ENCODE measurements at places on chromosomes 5 and 9. TPM values are rescaled to one million over a fixed set of nuclear protein-coding genes. Genes with fewer than 3 reads are reported as not detected.

Gene HAPLN1
- 7.8 TPM for total RNA-seq

Gene FCN2
- not detected for total RNA-seq

Gene TSSK1B
- 0.33 TPM for total RNA-seq

Gene WDR31
- 1.7 TPM for total RNA-seq

Gene TXNDC8
- not detected for total RNA-seq

Gene ELAVL2
- 10.9 TPM for total RNA-seq

Gene MCTP1
- total RNA-seq = 7.5 TPM

Gene CCDC183
- total RNA-seq = 0.87 TPM

Gene DMRT2
- total RNA-seq = not detected

Gene NTNG2
- total RNA-seq = 1.7 TPM

- no peaks in the 10 kb centered on the region for H3K27me3 ChIP-seq
- peaks cover 8% of the 10 kb centered on the region for H3K36me3 ChIP-seq
- peaks cover 26% of the 10 kb centered on the region for H3K4me1 ChIP-seq
- no peak for DNase-seq
- peak overlapping the region; percentile 7 for H3K27ac ChIP-seq
- H3K4me3 ChIP-seq = peak overlapping the region; percentile 96
These were observed 2.9 kb downstream of the CDKN2A start for GRCh38 chr9:21991072-21991959.

- no peaks in the 10 kb centered on the region for H3K27me3 ChIP-seq
- H3K4me1 ChIP-seq = peaks cover 10% of the 10 kb centered on the region
- peak overlapping the region; percentile 92 for H3K4me3 ChIP-seq
- DNase-seq = no peak
- H3K27ac ChIP-seq = no peak overlapping the region
- H3K36me3 ChIP-seq = no peaks in the 10 kb centered on the region
These were observed 390 bp upstream of the SNX2 start for GRCh38 chr5:122774519-122774860.

GRCh38 chr9:27165670-27166069 is 56.6 kb downstream of the TEK start:
- no peaks in the 10 kb centered on the region for H3K4me1 ChIP-seq
- DNase-seq = no peak
- no peaks in the 10 kb centered on the region for H3K36me3 ChIP-seq
- H3K27me3 ChIP-seq = no peaks in the 10 kb centered on the region
- H3K27ac ChIP-seq = no peak overlapping the region
- H3K4me3 ChIP-seq = no peak overlapping the region

DNA sequence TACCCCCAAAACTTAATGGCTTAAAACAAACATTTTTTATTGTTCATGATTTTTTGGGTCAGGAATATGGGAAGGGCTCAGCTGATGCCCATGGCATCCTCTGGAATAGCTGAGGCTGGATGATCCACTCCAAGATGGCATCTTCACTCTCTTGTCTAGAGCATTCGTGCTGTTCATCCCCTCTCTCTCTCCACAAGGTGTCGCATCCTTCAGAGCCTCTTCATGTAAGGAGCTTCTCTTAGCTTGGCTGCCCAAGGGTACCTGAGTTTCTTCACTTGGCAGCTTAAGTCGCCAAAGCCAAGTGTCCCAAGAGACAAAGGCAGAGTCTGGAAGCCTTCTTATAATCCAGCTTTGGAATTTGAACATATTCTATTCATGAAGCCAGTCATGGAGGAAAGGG is 294.7 kb downstream of the CHSY3 start:
- H3K27ac ChIP-seq = no peak overlapping the region
- peak; percentile 56 for DNase-seq
- no peak overlapping the region for H3K4me3 ChIP-seq
- no peaks in the 10 kb centered on the region for H3K36me3 ChIP-seq
- no peaks in the 10 kb centered on the region for H3K4me1 ChIP-seq

GRCh38 chr9:81526587-81526986 is 162.8 kb downstream of the TLE1 start:
- H3K4me1 ChIP-seq = peaks cover 25% of the 10 kb centered on the region
- no peak for DNase-seq

DNA sequence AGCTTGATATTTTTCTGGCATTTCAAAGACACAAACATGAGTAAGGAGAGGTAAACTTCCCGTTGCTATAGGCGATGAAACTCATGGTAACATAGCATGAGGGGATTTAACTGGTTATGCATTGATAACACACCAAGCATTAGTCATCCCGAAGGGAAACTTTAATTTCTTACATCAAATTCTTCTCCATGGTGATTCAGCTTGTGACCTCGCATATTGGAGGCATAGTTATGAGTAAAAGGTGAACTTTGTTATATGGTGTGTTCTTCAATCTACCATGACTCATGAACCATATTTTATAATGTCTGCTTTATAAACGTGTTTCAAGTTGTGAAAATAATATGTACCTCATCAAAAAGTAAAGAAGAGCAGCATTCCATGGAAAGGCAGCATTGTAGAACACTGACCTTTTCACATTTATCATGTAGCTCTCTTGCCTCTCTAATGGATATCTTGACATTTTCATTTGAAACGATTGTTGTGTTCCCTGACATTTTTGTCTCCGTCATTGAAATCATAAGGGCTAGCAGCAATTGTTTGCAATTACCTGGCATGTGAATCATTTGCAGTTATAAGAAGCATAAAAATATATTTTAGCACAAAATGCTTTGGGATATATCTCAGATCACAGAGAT is 491.8 kb downstream of the ANXA1 start:
- peaks cover 3% of the 10 kb centered on the region for H3K4me1 ChIP-seq
- H3K4me3 ChIP-seq = no peak overlapping the region
- H3K36me3 ChIP-seq = no peaks in the 10 kb centered on the region
- no peaks in the 10 kb centered on the region for H3K27me3 ChIP-seq
- 0 out of 2 replicates have a peak overlapping the region, but pooled peaks have one; percentile 11 for H3K27ac ChIP-seq

GRCh38 chr9:5483306-5483705 is 27.0 kb upstream of the PDCD1LG2 start:
- H3K4me1 ChIP-seq = no peaks in the 10 kb centered on the region
- H3K27ac ChIP-seq = no peak overlapping the region
- H3K27me3 ChIP-seq = no peaks in the 10 kb centered on the region
- H3K36me3 ChIP-seq = no peaks in the 10 kb centered on the region
- DNase-seq = no peak
- no peak overlapping the region for H3K4me3 ChIP-seq

GRCh38 chr5:128021411-128021810 is 62.2 kb upstream of the SLC12A2 start:
- H3K27me3 ChIP-seq = no peaks in the 10 kb centered on the region
- no peak overlapping the region for H3K4me3 ChIP-seq
- no peaks in the 10 kb centered on the region for H3K36me3 ChIP-seq
- no peaks in the 10 kb centered on the region for H3K4me1 ChIP-seq
- DNase-seq = no peak
- no peak overlapping the region for H3K27ac ChIP-seq

DNA sequence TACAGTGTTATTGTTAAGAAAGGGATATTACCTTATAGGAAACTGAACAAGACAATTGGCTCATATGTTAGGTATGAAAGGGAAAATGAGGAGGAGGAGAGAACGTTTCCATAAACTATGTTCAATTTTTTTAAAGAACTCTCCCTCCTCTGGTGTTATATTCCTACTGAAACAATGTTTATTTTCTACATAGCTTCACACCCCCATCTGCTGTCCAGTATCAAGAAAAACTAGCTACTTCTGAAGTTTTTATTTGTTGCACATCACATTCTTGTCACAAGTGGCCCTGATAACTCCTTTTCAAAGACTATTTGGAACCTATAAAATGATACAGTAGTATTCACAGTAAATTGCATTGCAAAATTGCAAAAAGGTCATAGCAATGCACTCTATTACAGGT is 223.4 kb upstream of the FAM174A start:
- H3K4me3 ChIP-seq = no peak overlapping the region
- H3K27me3 ChIP-seq = no peaks in the 10 kb centered on the region
- H3K27ac ChIP-seq = no peak overlapping the region

DNA sequence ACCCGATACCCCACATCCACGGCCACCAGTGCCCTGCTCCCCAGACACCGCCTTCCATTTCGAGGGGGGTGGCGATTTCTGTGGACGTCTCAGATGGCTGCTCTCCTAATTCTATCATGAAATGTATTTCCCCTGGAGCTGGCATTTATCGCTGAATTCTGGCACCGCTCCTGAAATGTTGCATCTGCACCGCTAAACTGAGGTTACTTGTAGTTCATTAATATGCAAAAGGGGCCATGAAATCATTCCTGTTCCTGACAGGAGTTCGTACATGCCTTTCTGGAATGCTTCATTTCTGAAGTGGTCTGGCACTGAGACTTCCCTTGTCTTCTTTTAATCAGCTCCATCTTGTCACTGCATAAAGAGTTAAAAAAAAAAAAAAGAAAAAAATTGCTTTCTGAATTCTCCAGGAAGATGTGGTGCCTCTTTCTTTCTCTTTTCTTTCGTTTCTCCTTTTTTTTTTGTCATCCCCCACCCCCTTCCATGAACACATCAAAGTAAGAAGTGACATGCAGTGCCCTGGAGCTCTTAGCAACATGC is 97.7 kb upstream of the SMARCA2 start:
- H3K4me1 ChIP-seq = no peaks in the 10 kb centered on the region
- H3K27ac ChIP-seq = no peak overlapping the region
- H3K36me3 ChIP-seq = no peaks in the 10 kb centered on the region
- H3K4me3 ChIP-seq = no peak overlapping the region

GRCh38 chr5:124136609-124137008 is 609.8 kb downstream of the ZNF608 start:
- DNase-seq = no peak
- H3K4me1 ChIP-seq = no peaks in the 10 kb centered on the region
- no peak overlapping the region for H3K27ac ChIP-seq

- H3K27ac ChIP-seq = no peak overlapping the region
- H3K27me3 ChIP-seq = no peaks in the 10 kb centered on the region
- no peak overlapping the region for H3K4me3 ChIP-seq
- peak; percentile 70 for DNase-seq
- 0 out of 2 replicates have a peak, but pooled peaks cover 3% of the 10 kb centered on the region for H3K36me3 ChIP-seq
These were observed 39.1 kb downstream of the FBN2 start for GRCh38 chr5:128498844-128499455.

DNA sequence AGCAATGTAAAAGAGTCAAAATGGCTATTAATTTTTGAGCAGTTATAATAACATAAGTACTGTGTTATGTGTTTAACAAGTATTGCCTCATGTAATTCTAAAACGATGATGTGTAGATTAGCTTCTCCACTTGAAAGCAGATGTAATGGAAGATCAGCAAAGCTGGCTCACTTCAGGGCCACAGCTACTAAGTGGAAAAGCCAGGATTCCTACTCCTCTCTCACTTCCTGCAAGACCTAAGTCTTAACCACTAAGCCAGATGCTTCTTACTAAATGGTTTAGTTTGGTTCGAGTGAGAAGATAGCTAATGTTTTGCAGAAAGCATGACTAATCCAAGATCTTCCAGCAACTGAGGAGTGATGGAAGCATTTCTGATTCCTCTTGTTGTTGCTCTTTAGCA is 15.7 kb upstream of the TNC start:
- DNase-seq = no peak
- no peaks in the 10 kb centered on the region for H3K36me3 ChIP-seq
- no peak overlapping the region for H3K27ac ChIP-seq
- H3K4me3 ChIP-seq = no peak overlapping the region

DNA sequence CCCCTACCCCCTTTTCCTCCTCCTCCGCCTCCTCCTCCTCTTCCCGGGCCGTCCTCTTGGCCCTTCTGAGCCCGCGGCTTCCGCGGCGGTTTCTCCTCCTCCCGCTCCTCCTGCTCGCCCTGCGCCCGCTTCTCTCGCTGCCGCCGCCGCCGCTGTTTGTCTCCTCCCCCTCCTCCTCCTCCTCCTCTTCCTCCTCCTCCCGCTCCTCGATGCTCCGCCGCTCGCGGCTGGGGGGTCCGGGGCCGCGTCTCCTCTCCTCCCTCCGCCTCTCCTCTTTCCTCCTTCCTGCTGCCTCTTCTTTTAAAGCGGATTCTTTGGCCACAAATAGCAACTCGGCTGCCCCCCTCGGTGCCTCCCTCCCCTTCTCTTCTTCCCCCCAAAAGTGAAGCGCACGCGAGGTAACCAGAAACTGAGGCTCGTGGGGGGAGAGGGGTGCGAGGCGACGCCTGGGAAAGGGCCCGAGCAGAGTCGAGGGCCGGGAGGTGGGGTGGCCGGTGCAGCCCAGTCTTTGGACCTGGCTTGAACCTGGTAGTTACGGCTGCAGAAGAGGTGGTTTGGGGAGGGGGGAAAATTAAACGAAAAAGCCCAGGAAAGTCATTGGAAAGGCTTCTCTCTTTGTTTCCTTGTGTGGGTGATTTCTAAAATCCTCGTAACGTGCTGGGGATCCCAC is 1058.5 kb upstream of the DMAC1 start:
- peak overlapping the region; percentile 56 for H3K4me3 ChIP-seq
- H3K27ac ChIP-seq = no peak overlapping the region
- H3K4me1 ChIP-seq = no peaks in the 10 kb centered on the region

DNA sequence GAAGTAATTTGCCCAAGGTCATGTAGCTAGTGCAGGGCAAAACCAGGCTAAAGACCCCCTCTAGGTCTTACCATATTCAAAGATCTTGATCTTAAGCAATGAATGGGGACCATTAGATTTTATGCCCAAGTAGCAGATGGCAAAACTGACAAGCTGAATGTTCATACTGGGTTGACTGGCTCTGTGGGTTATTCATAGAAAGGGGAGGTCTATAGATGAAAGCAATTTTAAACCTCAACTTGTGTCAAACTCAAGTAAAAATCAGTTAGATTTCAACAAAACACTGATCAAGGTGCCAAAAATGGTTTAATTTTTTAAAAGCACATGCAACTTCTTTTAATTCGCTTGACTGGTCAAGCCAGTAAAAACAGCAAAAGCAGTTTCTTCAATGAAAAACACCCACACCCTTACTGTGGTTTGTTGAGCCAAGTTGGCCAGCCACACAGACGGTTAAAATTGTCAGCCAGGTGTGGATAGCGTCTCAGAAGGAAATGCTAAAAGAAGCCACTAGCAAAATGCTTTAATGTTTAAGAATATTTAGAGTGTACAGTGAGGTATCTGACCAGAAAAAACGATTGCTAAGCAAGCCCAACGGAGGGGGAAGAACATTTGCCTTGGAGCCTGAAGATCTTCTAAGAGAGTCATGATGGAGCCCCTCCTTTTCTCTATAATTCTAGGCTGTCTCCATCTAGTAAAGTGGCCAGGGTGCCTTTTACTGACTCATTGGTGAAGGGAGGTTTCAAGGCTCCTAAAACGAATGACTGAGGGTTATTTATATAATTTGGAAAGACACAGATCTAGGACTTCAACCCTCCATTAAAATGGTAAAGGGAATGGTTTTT is 539.6 kb upstream of the CLINT1 start:
- H3K27me3 ChIP-seq = no peaks in the 10 kb centered on the region
- no peak overlapping the region for H3K4me3 ChIP-seq
- no peaks in the 10 kb centered on the region for H3K36me3 ChIP-seq
- H3K27ac ChIP-seq = no peak overlapping the region

DNA sequence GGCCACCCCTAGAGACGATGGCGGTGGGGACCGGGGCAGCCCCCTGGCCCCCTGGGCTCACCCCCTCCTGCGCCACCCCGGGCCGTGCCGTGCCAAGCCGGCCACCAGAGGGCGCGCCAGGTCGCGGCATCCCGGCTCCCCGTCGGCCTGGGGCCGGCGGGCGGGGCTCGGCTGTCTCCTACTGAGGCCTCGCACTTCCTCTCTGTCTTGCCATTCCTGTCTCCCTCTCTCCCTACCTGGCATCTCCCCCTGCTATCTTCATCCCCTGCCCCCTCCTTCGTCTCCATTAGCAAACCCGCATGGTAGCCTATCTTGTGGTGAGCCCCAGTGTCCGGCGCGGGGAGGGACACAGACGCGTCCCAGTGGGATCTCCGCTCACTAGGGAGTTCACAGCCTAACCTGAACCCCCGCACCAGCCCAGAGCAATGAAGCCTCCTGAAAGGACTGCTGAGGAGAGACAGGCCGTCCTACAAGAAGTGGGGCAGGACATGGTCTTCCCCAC is 29.8 kb upstream of the FABP6 start:
- H3K36me3 ChIP-seq = no peaks in the 10 kb centered on the region
- H3K27me3 ChIP-seq = no peaks in the 10 kb centered on the region
- DNase-seq = peak; percentile 76
- H3K27ac ChIP-seq = no peak overlapping the region
- H3K4me1 ChIP-seq = peaks cover 4% of the 10 kb centered on the region
- peak overlapping the region; percentile 61 for H3K4me3 ChIP-seq

All from PC-3 (cell line).